ENCODE measurements at places on chromosomes 5 and 9.
A peak's percentile ranks its signal among the peaks of the same experiment; 100 is the strongest.

DNA sequence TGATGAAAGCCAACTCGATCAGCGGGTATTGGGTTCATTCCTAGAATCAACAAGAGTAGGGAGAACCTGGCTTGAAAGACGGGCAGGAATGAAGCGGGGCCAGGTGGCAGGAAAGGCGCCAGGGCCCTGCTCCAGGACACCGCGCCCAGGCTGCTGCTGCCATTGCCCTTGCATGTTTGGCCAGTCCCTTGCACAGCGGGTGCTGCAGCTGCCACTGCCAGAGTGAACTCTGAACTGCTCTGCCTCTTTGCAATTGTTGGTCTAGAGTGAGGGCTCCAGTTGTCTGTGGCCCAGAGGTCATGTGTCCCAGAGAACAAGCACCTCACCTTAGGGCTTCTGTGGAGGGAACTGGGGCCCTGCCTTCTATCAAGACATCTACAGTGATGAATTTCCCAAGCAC is 24.0 kb upstream of the CARTPT start:
- no peak for DNase-seq

DNA sequence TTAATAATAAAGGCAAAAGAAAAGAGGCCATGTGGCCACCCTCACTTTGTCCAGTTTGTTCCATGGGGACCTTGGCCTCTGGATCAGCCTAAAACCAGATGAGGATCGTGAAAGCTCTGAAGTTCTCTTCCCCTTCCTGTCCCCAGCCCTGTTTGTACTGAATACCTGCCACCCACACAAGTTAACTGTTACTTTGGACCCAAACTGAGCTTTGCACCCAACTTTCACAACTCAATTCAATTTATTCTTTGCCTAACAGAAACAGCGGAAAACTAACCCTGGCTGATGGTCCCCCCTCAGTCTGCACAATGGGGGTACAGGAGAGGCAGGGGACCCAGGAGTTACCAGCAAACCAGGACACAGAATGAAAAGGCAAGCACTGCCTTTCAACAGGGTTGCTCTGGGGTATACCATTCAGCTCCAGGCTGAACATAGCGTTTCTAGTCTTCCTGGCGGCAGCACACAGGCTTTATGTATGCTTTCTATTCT is 28.2 kb downstream of the ABCA1 start:
- no peak for DNase-seq

- no peak for DNase-seq
These were observed 643.6 kb upstream of the RORB start for GRCh38 chr9:73853549-73853948.

GRCh38 chr9:470552-471194 is 256.0 kb downstream of the DOCK8 start:
- DNase-seq, result no peak

GRCh38 chr5:7589800-7590199 is 193.9 kb downstream of the ADCY2 start:
- DNase-seq, result no peak

- no peak for DNase-seq
These were observed 73.1 kb downstream of the RAPGEF1 start for GRCh38 chr9:131666774-131667173.

GRCh38 chr9:71630377-71630995 is 137.8 kb downstream of the CEMIP2 start:
- peak; percentile 12 for DNase-seq

DNA sequence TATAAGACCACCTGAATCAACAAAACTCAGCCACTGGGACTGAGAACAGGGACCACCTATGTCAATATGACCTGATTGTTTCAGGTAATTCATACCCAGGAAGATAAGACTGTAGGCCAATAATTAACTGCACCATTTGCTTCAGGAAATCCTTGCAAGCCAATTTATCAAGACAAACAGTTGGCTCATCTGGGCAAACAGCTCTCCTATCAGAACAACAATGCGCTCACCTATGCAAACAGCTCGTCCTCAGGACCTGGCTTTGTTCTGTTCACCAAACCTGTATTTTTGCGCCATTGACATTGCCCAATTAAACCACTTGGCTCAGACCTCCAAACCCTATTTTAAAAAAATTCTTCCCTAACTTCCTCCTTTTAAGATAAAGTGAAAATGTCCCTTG is 92.3 kb upstream of the MARCHF11 start:
- DNase-seq, result no peak
